Stimulated activated memory B cell treated with anti-CD40 and anti-IgM and Interleukin-4, amounts not matched to agents 10 μg/mL and 1 μg/mL and 100 μg/mL, for 72 hours (primary cell): ENCODE measurements at places on chromosomes 7 and 10.
A peak's percentile ranks its signal among the peaks of the same experiment; 100 is the strongest.

GRCh38 chr7:7696458-7697119 lies 21.8 kb downstream of the RPA3 start:
- ATAC-seq, result no peak

DNA sequence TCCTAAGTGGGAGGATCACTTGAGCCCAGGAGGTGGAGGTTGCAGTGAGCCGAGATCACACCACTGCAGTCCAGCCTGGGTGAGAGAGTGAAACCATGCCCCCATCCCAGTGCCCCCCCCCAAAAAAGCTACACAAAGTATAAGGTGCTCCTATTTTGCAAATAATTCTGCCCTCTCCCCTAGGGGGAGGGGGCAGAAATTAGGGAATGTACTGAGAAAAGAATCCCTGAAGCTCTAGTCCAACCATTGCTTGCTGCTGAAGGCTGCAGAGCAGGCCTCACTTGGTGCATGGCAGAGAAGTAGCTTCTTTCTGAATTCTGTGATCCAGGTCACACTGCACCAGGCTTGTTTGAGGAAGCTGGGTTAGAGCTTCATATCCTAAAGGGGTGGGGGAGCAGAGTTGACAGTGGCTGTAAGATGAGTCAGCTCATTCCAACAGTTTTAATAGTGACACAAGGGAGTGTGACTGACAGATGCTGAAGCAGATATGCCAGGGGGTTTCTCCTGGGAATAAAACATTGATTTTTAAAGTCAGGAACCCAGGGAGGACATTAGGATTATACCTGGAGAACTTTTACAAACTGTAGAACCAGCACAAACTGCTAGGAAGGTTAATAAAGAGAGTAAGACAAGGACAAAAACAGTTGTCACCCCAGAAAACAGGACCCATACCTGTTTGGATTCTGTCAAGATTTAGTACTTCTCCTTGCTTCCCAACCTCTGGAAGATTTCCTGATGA lies 32.8 kb upstream of the STRIP2 start:
- ATAC-seq, result no peak

DNA sequence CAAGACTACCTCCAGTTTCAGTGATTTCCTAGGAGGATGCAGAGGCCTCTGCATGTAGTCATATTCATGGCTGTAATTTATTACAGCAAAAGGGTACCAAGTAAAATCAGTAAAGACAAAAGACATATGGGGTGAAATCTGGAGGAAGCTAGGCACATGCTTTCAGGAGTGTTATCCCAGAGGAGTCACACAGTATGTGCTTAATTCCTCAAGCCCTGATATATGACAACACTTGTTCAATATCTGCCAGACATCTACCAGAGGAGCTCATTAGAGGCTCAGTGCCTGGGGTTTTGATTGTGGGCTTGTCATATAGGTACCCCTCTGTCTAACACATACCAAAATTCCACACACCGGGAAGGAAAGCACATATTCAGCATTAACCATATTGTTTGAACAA lies 283.8 kb downstream of the CXCL12 start:
- no peak for ATAC-seq

GRCh38 chr10:71241830-71242621 lies 29.7 kb downstream of the UNC5B start:
- ATAC-seq, result no peak

DNA sequence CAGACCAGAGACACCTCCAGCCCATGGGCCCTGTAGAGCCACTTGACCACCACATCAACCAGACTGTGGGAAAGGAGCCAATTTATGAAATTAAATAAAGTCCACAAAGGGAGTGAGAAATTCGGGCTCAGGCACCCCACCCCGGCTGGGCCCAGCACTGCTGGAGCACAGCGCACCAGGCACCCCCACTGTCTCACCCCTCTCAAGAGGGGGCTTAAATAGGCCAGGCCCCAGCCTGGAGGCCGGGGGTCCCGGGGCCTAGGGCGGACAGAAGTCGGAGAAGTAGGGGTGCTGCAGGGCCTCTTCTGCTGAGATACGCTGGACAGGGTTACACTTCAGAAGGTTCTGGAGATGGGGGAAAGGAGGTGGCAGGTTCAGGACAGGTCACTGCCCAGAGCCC lies 3.9 kb downstream of the CDK5 start:
- no peak for ATAC-seq

- peak; percentile 12 for ATAC-seq
Observed at GRCh38 chr10:10821926-10822325, 195.7 kb upstream of the CELF2 start.

DNA sequence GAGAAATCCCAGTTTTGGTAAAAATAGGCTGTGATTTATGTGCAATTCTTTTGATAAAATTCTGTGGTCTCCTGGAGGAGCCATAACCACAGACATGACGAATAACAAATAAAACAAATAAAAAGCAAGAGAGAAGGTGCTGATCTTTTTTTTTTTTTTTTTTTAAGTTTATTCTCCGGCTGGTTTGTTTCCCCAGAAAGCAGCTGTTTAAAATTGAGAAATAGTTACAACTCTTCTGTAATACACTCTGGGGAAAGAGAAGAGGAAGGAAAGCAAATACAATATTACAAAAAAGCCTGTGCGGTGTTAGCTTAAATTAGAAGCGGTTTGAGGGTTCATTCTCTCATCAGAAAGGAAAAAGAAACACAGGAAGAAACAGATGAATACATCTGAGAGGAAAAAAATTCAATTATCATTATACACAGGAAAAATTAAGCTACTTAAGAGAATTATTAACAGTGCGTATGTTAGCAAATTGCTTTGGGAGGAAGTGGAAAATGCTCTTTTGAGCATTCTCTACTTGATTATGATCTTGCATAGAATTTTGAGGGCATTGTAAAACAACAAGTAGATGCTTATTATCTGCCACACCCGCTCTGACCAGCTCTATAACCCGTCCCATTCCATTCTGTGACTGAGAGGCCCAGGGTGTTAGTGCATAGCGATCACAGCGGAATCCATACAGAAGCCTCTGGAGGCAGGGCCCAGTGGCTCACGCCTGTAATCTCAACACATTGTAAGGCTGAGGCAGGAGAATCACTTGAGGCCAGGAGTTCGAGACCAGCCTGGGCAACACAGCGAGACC lies 40.6 kb upstream of the WAC start:
- ATAC-seq, result no peak

- ATAC-seq, result no peak
Observed at GRCh38 chr7:140059273-140060242, 3.2 kb downstream of the PARP12 start.

DNA sequence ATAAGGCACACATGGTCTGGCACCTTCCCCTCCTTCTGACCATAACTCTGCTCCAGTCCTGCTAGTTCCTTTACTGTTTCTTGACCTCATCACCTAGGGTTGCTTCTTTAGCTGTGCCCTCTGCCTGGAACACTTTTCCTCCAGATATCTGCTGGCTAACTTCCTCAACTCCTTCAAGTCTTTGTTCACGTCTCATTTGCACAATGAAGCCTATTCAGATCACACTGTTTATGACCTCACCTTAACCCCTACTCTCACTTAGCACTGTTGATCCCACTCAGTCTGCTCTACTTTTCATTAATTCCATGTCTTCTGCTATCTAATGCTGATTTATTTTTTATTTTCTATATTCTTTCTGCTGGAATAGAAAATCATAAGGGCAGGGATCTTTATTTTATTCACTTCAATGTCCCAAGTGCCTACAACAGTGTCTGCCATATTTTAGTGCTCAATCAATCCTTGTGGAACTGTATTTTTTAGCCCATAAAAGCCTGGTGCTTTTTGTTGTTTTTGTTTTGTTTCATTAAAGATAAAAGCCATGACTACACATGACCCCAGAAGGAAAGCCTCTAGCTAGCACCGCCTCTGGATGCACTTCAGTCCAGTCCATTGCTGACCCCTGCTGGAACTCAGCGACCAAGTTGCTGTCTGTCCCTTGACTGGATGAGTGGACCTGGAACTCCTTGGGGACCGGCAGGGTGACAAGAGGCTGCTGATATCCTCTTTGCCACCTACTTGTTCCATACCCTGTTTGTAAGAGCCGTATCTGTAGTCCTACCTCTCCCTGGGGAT lies 12.3 kb downstream of the KLF14 start:
- ATAC-seq, result no peak

GRCh38 chr7:47683485-47683898 lies 101.6 kb upstream of the TNS3 start:
- ATAC-seq, result no peak

GRCh38 chr10:52483587-52483986 lies 169.5 kb downstream of the DKK1 start:
- ATAC-seq, result peak; percentile 36

DNA sequence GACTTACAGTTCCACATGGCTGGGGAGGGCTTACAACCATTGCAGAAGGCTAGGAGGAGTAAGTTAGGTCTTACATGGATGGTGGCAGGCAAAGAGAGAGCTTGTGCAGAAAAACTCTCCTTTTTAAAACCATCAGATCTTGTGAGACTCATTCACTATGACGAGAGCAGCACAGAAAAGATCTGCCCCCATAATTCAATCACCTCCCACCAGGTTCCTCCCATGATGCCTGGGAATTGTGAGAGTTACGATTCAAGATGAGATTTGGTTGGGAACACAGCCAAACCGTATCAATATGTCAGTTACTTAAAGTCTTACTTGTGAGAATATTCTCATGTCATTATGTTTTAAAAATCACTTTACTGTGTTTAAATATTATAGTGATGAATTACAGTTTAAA lies 481.9 kb downstream of the ARL4A start:
- no peak for ATAC-seq

- no peak for ATAC-seq
Observed at GRCh38 chr10:92031580-92031979, 108.0 kb downstream of the BTAF1 start.
